H9 (cell line): ENCODE measurements at places on chromosomes 2 and 18. TPM values are rescaled to one million over a fixed set of nuclear protein-coding genes. Genes with fewer than 3 reads are reported as not detected.

Gene RGPD4
- total RNA-seq: 0.07 TPM in 2 replicates

Gene FN1
- 56.0 and 61.3 TPM in 2 replicates for total RNA-seq

Gene FLACC1
- total RNA-seq: 0.42 TPM in 1 of 2 replicates, not detected in the other

Gene SYT4
- 2.2 and 3.4 TPM in 2 replicates for total RNA-seq

Gene TXNDC2
- 0.28 TPM in 1 of 2 replicates, not detected in the other for total RNA-seq

Gene MERTK
- total RNA-seq: 4.2 and 4.8 TPM in 2 replicates

Gene REL
- 6.0 and 6.2 TPM in 2 replicates for total RNA-seq

Gene CHRNA1
- total RNA-seq: not detected in 2 replicates

Gene ATRAID
- 106 and 108 TPM in 2 replicates for total RNA-seq

Gene CCL20
- not detected in 2 replicates for total RNA-seq
